ENCODE measurements at places on chromosomes 4 and X. TPM values are rescaled to one million over a fixed set of nuclear protein-coding genes. Genes with fewer than 3 reads are reported as not detected.

Gene RHOXF1
- not detected for total RNA-seq

GRCh38 chr4:126533146-126533805 lies 1099.5 kb upstream of the INTU start:
- DNase-seq, result no peak

Gene SLC30A9
- 16.3 TPM for total RNA-seq

Gene DKK2
- total RNA-seq, result not detected

- no peak for DNase-seq
Observed at GRCh38 chr4:38113132-38113531, 152.9 kb downstream of the PTTG2 start.

DNA sequence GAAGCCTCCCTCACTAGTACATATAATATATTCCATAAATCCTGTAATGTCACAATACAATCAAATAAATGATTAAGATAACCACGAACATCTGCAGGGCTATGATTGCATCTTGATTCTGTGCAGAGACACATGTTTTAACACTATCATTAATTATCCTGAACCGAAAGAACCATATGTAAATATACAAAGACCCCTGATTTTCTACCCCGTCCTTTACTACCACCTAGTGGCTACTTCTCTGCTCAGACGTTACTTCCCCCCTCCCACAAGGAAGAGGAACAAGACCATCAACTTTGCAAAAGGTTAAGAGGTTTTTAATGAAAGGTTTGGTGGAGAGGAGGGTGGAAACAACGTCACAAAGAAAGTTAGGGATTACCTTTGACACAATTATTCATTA lies 134.0 kb downstream of the COL4A6 start:
- DNase-seq, result no peak

DNA sequence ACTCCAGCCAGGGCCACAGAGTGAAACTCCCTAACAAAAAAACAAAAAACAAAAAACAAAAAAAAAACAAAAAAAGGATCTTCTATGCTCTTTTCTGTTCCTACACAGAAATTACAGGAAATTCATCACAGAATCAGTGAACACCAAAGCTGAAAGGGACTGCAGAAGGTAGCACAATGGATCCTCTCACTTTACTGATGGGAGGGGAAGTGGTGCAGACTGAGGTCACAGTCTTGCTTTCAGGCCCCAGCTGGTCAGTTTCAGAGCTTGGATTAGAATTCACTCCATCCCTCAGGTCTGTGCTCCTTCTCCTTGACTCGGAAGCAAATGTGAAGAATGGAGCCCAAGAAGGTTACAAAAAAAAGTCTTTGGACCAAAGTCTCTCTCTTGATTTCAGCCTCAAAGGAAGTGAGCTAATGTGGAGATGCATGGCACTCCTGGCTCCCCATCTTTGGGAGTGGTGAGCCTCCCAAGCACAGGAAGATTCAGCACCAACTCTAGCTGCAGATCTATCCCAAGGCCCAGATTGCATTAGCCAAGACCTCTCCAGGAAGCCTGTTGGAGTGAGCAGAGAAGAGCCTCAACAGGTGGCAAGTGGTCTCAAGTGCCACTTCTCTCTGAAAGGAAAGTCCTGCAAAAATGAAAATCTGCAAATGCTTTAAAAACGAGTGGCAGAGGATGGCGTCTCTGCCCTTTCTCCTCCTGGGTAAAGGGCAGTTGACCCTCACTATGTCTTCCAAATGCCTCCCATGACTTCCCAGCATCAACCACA lies 176.0 kb downstream of the MAML3 start:
- no peak for DNase-seq

DNA sequence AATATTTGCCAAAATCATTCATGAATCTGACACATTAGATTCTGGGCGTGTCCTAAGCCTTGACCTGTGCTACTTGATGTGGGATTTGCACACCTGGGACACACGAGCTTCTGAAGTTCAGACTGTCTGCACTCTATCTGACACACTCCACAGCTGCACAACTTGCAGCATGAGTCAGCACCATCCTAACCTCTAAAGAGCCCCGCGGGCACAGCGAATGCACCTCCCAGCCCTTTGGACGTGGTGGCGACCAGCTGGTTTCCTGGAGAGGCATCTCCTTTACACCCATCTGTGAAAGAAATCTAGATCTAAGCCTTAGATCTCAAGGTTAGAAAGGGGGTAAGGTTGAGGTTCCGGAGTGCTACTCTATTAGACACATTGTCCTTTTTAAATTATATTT lies 69.2 kb downstream of the SORBS2 start:
- DNase-seq, result peak; percentile 33

Gene PABPC1L2B
- not detected for total RNA-seq

DNA sequence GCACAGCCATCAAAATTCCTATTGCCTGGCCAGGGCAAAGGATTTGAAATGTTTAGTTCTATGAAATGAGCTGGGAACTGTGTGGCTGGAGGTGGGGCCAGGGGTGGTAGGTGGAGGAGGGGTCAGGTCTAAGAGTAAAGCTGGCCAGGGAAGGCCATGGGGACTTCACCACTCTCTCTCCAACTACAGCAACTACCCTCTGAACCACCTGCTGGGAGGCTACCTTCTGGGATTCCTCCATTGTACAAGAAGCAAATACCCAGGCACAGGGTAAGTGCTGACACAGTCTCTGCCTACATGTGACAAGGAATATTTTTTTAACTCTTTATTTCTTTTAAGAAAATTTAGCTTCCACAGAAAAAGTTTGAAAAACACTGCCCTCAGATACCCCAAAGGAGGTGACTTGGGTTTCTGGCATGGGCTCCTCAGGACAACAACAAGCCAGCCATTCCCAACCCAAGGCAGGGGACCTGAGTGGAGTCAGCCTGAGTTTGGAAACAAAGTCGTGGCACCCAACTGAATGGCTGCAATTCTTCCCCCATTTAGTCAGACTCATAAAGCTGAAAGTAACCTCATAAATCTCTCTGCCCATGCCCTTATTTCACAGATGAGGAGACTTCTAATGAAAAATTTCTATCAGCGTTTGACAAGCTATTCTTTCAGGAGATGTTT lies 593.8 kb upstream of the DIPK2B start:
- DNase-seq, result no peak

Gene GAGE12H
- total RNA-seq, result not detected

DNA sequence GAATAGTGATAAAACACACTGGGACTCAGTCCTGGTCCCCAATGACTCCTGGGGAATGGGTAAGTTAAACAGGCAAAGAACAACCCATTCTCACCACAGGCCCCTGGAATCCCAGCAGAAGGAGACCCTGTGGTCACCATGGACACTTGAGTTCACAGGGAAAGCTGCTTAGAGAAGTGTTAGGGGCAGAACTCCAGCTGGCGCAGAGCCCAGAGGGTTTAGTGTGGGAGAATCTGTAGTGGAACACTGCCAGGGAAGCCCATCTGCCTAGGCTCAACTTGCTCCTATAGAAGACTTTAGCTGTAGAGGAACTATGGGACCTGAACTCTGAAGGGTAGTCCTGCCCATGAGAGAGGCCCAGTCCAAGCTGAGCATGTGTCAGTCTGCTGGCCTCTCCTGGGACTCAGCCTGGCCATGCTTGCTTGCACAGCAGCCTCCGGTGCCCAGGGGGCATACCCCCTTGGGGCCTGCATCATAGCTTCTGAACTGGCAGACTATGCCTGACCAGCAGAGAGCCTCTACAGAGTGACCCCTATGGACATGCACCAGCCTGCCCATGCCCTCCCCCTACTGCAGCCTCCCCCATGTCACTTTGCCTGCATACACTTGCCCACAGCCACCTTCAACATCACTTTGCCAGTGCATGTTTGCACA lies 343.5 kb downstream of the IDS start:
- no peak for DNase-seq

Data from MG63 (cell line).